Prostate gland (tissue), 2 donors: ENCODE measurements at places on chromosomes 2 and 18.

GRCh38 chr2:41990245-41990644 is 57.6 kb upstream of the PKDCC start:
- DNase-seq, result no peak

DNA sequence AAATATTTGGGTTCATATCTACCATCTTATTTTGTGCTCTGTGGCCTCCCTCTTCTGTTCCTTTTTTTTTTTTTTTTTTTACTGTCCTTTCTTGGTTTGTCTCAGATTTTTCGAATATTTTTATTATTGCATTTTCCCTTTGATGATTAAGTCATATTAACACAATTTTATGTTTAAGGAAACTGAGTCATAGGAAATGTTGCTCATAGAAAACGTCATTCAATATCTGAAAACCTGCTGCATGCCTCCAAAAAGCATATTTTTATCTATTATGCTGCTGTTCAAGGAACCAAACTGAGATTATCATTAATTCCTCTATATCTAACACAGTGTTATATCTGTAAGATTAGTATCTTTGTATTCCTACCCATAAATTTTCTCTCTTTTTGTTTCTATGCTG is 614.3 kb upstream of the SLC8A1 start:
- no peak for DNase-seq

DNA sequence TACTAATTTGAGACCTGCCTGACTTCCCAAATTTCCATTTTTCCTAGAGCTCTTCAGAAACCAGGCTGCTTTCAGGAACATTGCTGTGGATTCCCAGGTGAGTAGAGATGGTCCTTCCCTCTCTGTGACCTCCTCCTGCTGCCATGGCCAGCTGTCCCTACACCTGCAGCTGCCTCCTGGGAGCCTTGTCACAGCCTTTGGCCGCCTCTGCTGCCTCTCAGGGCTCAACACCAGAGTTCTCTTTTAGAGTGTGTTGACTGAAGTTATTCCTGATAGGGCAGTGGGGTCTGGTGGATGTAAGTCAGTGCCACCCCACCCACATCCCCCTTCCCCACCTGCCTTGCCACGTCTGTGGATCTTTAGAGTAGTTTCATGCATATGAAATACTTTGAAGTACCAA is 22.9 kb downstream of the SPATS2L start:
- no peak for DNase-seq

DNA sequence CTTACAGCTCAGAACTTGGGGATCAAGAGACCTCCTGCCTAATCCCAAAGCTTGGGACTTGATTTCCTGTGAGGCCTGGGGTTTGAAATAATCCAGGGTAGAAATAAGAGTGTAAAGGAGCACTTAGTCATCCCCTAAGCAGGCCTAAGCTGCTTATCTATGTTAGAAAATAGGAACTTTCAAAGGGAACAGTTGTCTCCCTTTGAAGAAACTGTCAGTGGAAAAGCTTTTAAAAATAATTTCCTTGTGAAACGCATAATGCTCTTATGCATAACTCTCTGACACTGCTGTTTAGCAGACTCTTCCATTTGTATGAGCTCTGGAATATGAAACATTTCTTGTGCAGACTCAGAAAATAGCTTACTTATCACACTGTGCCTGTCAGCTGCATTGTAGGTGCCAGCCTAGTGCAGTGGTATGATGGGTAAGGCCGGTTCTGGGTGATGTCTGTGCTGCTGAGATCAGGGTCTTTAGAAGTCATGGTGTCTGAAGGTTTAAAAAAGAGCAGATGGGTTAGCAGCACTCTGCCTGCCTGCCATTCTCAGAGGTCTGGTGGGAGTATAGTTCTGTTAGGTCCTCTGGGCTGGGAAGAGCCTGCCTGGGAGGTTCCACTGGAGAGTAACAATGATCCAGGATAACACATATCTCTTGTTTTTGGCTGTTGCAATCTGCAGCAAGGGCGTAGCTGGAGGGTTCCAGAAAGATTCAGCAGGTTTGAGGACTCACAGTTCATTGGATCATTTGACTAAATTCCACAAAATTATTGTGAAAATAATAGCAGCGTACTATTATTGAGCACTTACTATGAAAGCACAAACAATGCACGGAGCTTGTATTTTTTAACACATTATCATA is 283.2 kb upstream of the MEX3C start:
- DNase-seq, result no peak

DNA sequence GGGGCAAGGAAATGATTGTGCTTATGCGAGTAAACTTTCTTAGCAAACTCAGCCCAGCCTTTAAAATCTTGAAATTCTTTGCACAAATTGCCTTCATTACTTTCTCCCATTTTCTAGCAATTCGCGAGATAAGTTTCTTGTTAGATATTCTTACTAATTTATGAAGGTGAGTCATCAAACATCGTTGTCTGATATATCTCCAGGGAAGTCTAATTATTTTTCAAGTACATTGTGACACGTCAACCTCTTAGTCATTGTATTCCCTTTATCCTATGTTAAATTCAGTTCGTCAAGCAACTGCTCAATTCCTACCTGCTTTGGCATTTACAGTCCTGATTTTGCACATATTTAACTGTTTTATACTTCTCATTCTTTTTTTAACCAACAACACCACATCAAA is 854.5 kb upstream of the CRIM1 start:
- DNase-seq, result no peak

GRCh38 chr2:202689459-202689858 is 54.7 kb downstream of the FAM117B start:
- DNase-seq, result no peak

- DNase-seq, result no peak
These were observed 115.9 kb upstream of the TWIST2 start for GRCh38 chr2:238731961-238732360.
